Caki2 (cell line): ENCODE measurements at places on chromosomes 6 and 20. TPM values are rescaled to one million over a fixed set of nuclear protein-coding genes. Genes with fewer than 3 reads are reported as not detected.

Gene SPATS1
- total RNA-seq = not detected in 2 replicates

Gene CDSN
- total RNA-seq = not detected in 2 replicates

Gene PACSIN1
- total RNA-seq = not detected in 2 replicates

Gene TENT5A
- 3.4 and 4.0 TPM in 2 replicates for total RNA-seq

Gene BMP5
- not detected in 2 replicates for total RNA-seq

Gene ACSS1
- total RNA-seq = 17.6 and 18.0 TPM in 2 replicates

Gene ROS1
- not detected in 2 replicates for total RNA-seq

Gene CAGE1
- total RNA-seq = not detected in 2 replicates

Gene ARMC12
- total RNA-seq = 1.9 and 4.6 TPM in 2 replicates

Gene MCCD1
- total RNA-seq = not detected in 2 replicates

Gene VGLL2
- total RNA-seq = not detected in 2 replicates

Gene FRMD1
- not detected in 2 replicates for total RNA-seq

Gene CDH22
- total RNA-seq = 0.07 and 0.43 TPM in 2 replicates

Gene GGTLC1
- not detected in 2 replicates for total RNA-seq

Gene RUNX2
- total RNA-seq = 1.3 and 2.7 TPM in 2 replicates

Gene UNC93A
- not detected in 2 replicates for total RNA-seq

Gene RNF8
- total RNA-seq = 20.4 and 36.1 TPM in 2 replicates

Gene MMP24
- total RNA-seq = 14.3 and 17.1 TPM in 2 replicates

Gene OR2J3
- not detected in 2 replicates for total RNA-seq

- DNase-seq = no peak
These were observed 308.4 kb upstream of the GJE1 start for GRCh38 chr6:141824350-141824749.

DNA sequence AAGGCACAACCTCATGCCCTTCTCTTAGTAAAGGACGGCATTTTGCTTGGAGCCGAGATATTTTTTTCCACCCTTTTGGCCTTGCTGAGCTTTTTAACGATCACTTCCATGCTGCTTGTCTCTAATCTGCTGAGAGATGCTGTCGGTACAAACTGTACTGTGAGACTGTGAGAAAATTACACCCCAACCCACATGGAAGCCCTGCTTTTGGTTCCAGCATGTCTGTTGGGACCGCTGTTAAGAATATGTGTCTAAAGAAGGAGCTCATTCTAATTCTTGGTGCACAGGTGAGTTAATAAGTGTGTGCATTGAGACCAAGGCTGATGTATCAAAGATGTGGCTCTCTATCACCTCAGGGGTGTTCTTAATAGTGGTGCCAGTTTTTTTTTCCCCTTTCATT is 304.5 kb upstream of the MAP3K7 start:
- no peak for DNase-seq

GRCh38 chr6:130622142-130622541 is 205.1 kb upstream of the SMLR1 start:
- DNase-seq = no peak

DNA sequence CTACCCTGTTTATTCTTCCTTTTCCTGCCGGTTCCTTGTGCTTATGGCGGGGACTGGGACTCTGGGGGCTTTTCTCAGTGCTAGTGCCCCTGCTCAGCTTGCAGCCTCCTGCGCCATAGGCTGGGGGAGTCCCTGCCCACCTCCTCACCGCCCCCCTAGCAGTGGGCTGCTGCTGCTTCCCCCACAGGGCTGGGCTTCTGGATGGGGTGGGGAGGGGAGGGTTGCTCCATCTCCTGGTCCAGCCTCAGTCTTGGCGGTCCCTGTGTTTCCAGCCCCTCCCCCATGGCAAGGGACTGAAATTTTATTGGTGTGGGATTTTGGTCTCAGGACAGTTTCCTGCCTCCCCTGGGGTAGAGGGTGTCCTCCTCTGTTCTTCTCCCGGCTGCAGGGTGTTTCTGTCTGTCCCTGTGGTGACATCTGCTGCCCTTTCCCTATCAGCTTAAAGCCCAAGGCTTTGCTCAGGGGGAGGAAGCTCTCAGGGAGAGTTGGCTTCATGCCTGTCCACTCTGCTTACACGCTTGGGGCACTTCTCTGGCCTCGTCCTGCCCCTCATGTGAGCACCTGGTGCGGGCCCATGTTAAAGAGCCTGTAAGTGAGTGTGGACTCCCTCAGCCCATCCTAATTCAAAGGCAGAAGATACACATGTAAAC is 100.6 kb downstream of the HIVEP1 start:
- DNase-seq = no peak

DNA sequence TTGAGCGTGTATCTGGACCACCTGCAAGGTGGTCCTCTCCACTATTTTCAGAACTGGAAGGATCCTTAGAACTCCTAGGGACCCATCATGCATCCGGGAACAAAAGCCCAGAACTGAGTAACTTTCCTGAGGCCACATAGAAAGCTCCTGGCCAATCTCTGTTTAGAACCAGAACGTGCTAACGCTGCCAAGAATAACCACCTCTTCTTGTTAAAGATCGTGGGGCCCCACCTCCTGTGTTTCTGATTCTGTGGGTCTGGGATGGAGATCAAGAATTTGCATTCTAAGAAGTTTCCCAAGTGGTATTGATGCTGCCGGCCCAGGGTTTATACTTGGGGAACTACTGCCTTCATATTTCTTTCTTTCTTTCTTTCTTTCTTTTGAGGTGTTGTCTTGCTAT is 13.3 kb downstream of the CD40 start:
- no peak for DNase-seq

- DNase-seq = no peak
These were observed 102.3 kb downstream of the RPP40 start for GRCh38 chr6:4901386-4902061.

- no peak for DNase-seq
These were observed 167.1 kb downstream of the LAMA2 start for GRCh38 chr6:129050086-129050485.

DNA sequence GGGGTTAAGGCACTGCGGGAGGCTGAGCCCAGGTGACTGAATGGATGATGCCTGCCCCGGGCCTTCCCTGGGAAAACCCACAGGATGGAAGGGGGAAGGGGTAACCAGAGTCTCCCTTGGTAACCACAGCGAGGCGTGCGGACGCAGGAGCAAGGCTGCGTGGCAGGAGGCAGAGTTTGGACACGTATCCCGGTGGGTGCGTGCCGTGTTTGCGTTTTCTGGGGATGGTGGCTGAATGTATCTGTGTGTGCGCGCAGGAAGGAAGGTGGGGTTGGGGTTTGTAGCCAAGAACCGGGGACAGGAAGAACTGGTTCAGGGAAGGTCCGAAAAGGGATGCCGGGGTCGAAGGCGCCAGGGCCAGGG is 1.8 kb downstream of the MDGA1 start:
- DNase-seq = no peak

DNA sequence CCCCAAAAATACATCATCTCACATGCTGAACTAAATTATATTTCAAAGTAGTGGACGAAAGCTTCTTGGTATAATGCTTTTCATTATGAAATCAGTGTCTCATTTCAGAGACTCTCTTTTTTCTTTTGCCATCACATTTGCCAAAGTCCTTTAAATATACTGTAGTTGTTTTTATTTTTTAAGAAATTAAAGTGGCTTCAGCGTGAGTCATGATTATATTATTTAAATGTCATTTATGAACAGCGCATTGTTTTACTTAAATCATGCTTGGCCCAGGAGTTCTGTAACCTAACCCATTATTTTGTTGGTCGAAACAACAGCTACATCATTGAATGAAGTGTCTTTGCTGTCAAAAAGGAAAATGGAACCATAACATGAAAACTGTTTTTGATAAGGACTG is 100.9 kb downstream of the CD109 start:
- no peak for DNase-seq

- DNase-seq = no peak
These were observed 1291.1 kb upstream of the MAP3K7 start for GRCh38 chr6:91877994-91878393.

DNA sequence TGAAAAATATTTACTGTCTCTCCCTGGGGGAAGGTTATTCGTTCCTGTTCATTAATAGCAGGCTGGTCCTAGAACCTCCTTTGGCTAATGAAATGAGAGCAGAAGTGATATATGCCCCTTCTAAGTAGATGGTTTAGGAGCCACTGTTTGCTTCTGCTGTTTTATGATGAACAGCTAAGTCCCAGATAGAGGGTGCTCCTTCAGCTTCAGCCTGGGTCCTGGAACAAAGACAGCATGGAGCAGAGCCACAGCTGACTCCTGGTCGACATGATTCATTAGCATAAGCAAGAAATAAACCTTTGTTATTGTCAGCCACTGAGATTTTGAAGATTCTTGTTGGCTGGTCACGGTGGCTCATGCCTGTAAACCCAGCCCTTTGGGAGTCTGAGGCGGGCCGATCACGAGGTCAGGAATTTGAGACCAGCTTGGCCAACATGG is 47.8 kb upstream of the ARMC2 start:
- no peak for DNase-seq

- no peak for DNase-seq
These were observed 40.6 kb downstream of the DTNBP1 start for GRCh38 chr6:15622045-15622740.

- DNase-seq = no peak
These were observed 771.2 kb downstream of the KIF16B start for GRCh38 chr20:15802020-15802419.

DNA sequence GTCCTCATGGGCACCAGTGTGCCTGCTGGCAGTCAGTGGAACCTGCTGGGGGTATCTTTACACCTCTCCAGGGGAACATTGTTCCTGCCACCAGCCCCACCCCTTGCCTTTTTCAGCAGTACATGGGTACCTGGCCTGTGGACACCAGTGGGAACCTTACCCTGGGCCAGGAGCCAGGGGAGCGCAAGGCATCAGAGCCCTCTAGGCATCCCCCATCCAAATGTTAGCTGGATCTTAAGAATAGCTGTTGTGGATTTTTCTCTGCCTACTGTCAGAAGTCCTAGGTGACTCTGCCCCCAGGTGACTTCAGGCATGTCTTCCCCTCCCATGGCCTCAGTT is 38.8 kb upstream of the ID1 start:
- DNase-seq = no peak

DNA sequence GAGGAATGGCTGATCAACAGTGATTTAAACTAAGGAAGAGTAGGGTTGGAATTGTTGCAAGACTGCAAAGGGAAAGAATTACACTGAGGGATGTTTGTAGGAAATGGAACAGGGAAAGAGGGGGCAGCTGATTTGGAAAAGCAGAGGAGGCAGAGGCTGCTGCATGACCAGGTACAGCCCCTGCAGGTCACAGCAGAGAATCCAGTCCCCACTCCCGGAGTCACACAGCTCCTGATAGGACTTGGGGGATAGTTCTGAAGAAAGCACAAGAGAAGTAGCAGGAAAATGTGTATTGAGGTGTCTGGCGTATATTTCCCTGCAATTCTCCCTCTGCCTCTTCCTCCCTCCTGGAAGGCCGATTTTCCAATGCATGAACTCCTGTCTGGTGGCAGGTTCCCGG is 92.5 kb upstream of the PDE10A start:
- no peak for DNase-seq

- DNase-seq = no peak
These were observed 4.5 kb downstream of the FOXO3 start for GRCh38 chr6:108565091-108565766.

- DNase-seq = peak; percentile 43
These were observed 64.5 kb downstream of the AKAP7 start for GRCh38 chr6:131199568-131200272.

GRCh38 chr6:69894578-69895347 is 28.4 kb downstream of the COL19A1 start:
- DNase-seq = no peak

GRCh38 chr6:38370653-38371601 is 268.8 kb downstream of the BTBD9 start:
- no peak for DNase-seq

DNA sequence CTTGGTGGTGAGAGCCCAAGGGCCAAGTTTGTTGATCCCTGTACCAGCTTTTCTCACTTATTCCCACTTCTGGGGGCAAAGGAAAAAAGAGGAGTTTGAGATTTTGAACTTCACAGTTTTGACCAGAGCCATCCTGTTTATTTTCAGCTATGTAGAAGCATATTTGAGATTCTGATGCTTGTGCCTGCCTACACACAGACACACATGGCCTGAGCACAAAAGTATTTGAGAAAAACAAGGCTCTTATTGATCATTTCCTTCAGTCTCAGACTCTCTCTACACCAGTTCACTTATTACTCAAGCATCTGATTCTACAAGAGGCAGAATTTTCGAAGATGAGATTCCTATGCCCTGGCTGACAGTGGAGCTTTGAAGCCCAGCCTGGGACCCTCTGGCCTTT is 100.7 kb downstream of the TCP11 start:
- DNase-seq = no peak

GRCh38 chr20:61724376-61724775 is 341.3 kb downstream of the TAF4 start:
- DNase-seq = no peak
